Activated naive CD4-positive, alpha-beta T cell treated with anti-CD3 and anti-CD28 coated beads for 36 hours (primary cell): ENCODE measurements at places on chromosomes 7 and 10.

DNA sequence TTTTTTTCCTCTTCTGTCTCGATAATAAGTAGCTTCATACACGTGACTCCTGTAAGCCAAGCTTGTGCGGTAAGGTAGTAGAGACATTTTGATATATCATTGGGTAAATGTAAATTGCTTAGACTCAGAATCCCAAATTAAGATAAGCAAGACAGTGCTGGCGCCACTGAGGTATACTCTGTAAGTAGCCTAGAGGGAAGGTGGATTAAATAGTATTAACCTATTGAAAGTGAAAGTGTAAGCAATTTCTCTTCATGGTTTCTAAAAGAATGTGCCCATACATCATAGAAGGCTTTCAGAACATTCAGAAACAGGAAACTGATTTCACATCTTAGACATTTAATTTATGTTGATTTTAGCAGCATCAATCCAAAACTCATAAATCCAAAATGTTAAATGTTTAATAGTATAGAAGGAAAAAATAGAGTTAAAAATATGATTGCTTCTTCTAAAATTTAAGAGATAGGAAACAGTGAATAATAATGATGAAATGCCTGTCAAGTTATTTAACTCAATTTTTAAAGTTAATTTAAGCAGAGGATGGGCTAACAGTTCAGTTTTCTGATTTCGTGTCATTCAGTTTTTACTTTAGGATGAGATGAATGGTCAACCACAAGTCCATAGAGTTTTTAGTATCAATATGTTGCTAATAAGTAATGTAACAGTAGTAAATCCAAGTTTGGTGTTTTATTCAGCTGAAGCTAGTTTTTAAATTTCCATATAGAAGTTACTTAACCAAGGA, 36.8 kb downstream of the LRRC72 start:
- no peak for DNase-seq

DNA sequence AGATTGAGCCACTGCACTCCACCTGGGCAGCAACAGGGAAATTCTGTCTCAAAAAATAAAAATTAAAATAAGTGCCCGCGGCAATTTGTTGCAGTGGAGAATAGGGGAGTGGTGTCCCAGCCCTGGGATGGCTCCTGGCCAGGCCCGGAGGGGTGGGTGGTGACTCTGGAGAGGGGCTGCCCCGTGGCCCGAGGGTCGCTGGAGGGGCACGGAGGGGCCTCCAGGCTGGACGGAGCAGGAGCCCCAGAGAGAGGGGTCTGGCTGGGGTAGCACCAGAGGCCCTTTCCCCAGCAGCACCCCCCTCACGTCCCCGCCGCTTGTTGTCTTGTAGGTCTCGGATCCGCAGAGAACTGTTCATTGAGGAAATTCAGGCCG, 38.6 kb upstream of the SH2B2 start:
- DNase-seq: no peak

DNA sequence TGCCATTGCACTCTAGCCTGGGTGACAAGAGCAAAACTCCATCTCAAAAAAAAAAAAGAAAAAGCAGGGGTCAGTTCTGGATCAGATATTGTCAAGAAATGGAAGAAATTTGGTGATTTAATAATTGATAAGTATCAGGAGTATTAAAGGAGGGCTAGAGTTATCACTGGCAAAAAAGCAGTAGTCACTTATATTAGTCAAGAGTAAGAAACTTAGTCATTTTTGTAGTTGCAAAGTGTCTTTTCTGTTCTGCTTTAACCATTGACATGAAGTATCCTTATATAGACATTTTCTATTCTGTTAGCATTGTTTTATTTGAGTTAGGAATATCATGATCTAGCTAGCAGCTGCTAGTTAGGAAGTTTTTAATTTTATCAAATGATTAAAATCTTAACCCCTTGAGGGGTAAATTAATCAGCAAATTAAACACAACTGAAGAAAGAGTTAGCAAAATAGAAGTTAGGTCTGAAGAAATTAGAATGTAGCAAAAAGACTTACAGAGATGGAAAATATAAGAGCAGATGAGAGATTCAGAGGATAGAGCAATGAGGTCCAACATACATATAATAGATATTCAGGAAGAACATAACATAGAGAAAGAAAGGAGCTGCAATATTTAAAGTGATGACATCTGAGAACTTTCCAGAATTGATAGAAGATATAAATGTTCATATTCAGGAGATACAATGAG, 7.3 kb upstream of the CCDC6 start:
- DNase-seq: no peak

- no peak for DNase-seq
Observed at GRCh38 chr10:129105266-129105665, 361.8 kb upstream of the MGMT start.

DNA sequence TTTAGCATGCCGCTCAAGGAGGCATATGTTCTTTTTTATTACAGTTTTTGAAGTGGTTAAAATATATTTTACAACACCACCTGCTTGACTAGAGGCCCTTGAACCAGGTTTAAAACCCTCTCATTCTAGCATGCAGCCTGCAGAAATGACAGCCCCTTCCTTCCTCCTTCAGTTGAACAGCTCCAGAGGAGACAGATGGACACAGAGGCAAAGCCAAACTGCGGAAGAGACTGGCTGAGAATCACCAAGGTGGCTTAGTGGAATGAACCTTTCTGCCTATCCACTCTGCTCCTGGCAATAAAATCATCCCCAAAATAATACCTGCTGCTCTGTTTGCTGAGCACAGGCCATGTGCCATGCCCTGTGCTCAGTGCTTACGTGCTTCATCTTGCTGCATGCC, 23.9 kb upstream of the PLPP4 start:
- no peak for DNase-seq

DNA sequence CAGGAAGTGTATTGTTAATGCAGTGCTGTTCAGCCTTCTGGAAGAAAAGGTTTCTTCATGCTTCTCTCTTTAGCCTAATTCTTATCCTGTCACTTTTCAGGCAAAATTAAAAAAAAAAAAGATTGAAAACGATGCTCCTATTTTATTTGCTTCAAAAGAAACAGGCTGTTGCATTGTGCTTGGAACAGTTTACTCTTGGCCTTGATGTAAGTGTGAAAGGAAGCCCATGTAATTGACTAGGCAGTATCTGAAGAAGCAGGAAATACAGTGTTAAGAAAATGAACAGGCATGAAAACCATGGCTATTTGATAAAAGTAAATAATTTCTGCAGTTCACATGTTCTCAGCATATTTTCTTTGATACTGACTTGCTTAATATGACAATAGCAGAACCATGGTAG, 40.4 kb upstream of the ATRNL1 start:
- no peak for DNase-seq

- no peak for DNase-seq
Observed at GRCh38 chr7:157547611-157548010, 210.8 kb downstream of the DNAJB6 start.

DNA sequence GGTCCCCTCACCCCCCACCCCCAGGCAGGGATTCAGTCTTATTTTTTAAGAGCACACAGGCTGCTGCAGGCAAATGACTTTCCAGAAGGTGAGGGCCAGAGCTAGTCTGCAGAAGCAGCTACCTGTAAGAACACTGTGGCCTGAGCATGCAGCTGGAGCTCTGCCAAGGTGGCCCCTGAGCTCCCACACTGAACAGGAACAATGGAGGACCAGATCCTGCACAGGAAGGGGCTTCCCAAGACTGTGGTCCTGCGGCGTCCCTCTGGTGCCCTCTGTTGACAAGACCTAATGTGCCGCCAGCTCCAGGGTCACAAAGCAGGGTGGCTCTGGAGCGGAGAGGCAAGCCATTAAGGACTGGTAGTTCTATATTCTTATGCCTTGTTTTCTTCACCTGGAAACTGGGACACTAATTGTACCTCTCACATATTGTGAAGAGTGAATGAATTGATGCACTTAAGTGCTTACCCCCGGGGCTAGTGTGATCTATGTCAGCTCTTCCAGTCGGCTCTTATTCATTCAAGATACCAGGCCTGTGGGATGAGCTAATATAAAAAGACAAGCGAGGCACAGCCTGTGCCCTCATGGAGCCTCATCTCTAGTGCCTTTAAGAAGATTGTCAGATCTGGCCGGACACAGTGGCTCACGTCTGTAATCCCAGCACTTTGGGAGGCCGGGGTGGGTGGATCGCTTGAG, 8.0 kb upstream of the BEND7 start:
- peak; percentile 70 for DNase-seq

GRCh38 chr7:106110238-106110560, 1.9 kb downstream of the SYPL1 start:
- DNase-seq: no peak

DNA sequence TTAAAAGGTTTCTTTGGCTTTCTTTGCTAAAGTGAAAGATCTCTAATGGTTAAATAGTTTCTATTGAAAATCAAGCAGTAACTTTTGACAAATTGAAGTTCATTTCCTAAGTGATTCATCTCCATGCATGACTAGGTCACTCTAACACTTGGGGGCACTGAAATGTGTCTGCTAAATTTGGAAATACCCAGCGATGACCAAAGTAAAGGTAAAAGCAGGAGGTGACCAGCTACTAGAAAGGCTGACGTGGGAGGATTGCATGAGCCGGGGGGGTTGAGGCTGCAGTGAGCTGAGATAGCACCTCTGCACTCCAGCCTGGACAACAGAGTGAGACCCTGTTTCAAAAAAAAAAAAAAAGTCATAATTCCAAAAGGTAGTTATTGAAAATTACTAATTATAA, 111.8 kb upstream of the GPR141 start:
- DNase-seq: no peak

GRCh38 chr7:107119376-107120105, 49.3 kb upstream of the HBP1 start:
- no peak for DNase-seq

DNA sequence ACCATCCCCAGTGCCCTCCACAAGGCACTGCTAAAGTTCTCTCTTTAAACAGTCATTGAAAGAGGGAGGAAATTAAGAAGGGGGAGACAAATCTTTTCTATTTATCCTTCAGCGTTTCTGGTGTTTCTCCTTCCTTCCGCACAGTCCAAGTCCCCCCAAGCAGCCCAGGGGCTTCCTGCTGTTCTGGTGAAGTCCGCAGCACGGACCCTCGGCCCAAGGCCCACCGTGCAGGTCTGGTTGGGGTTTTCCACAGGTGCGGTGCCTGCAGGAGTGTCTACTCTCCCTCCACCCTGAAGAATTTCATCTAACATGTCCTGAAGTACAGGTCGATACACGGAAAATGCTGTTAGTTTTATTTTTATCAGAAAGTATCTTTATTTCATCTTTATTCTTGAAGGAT, 34.1 kb upstream of the KNDC1 start:
- peak; percentile 1 for DNase-seq

GRCh38 chr7:139571190-139571589, 47.7 kb downstream of the CLEC2L start:
- no peak for DNase-seq

GRCh38 chr10:50398823-50399222, 147.5 kb upstream of the ASAH2 start:
- DNase-seq: no peak

DNA sequence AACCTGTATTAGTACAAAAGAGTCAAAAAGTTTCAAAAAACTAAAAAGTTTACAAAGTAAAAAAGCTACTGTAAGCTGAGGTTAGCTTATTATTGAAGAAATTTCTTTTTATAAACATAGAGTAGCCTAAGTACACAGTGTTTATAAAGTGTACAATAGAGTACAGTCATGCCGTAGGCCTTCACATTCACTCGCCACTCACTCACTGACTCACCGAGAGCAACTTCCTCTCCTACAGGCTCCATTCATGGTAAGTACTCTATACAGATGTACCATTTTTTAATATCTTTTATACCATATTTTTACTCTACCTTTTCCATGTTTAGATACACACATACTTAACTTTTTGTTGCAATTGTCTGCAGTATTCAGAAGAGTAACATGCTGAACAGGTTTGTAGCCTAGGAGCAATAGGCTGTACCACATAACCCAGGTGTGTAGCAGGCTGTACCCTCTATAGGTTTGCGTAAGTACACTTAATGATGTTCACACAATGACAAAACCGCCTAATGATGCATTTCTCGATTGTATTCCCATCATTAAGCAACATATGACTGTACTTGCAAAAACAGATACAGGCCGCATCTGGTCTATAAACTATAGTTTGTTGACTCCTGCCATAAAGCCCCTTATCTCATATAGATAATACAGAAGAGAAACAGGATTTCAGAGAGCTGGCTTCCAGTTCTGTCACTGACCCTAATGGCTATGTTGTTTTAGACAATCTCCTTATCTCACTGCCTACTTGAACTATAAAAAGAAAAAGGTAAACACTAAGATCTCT, 438.8 kb downstream of the HTR7 start:
- no peak for DNase-seq

DNA sequence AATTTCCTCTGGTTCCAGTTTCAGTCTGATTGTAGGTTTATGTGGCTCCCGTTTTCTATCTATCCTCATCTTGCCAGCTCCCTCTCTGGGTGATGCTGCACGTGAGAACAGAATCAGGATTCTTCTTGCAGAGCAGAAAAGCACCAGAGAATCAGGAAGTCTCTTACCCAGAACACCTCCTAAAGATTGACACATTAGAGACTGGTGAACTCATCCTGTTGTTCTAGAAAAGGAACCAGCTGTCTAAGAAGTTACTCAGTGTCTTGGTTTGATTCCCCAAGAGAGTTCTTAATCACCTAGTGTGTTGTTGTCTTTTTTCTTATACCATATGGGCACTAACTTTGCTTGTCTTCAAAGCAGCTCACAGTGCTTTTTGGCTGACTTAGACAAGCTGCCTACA, 152.4 kb downstream of the DGKI start:
- no peak for DNase-seq

DNA sequence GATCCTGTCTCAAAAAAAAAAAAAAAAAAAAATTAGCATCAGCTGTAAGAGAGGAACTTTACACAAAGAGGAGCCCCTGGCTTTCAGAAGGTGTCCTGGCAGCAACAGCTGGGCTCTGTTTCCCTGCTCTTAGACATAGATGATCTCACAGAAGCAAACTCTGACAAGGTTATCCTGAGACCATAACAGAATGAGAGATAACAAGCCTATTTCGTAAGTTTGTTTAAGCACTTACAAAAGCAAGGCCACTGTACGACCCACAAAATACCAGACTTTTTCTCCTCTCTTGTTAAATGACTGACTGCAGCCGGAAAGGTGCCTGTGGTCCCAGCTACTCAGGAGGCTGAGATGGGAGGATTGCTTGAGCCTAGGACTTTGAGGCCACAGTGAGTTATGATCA, 33.3 kb upstream of the OTUD1 start:
- DNase-seq: no peak

- DNase-seq: no peak
Observed at GRCh38 chr10:50360077-50360850, 108.9 kb upstream of the ASAH2 start.

- DNase-seq: no peak
Observed at GRCh38 chr7:116571552-116571951, 46.7 kb downstream of the CAV1 start.
